ENCODE measurements at places on chromosomes 16 and 17. TPM values are rescaled to one million over a fixed set of nuclear protein-coding genes. Genes with fewer than 3 reads are reported as not detected.

- no peak for DNase-seq
- no peaks in the 10 kb centered on the region for H3K4me1 ChIP-seq
- no peaks in the 10 kb centered on the region for H3K27me3 ChIP-seq
- no peak overlapping the region for H3K27ac ChIP-seq
- H3K36me3 ChIP-seq: no peaks in the 10 kb centered on the region
Measured at GRCh38 chr17:17506181-17506741, 10.1 kb upstream of the RASD1 start.

GRCh38 chr17:2070241-2071023 is 15.5 kb downstream of the HIC1 start:
- H3K4me1 ChIP-seq: no peaks in the 10 kb centered on the region
- H3K4me3 ChIP-seq: no peak overlapping the region
- peaks cover 3% of the 10 kb centered on the region for H3K36me3 ChIP-seq
- H3K27me3 ChIP-seq: no peaks in the 10 kb centered on the region
- H3K27ac ChIP-seq: no peak overlapping the region
- DNase-seq: peak; percentile 86

GRCh38 chr16:85698935-85699558 is 10.3 kb upstream of the GINS2 start:
- H3K4me1 ChIP-seq: peaks cover 3% of the 10 kb centered on the region
- no peak overlapping the region for H3K4me3 ChIP-seq
- H3K36me3 ChIP-seq: no peaks in the 10 kb centered on the region
- H3K27me3 ChIP-seq: no peaks in the 10 kb centered on the region
- DNase-seq: peak; percentile 69

GRCh38 chr16:57834936-57835335 is 32.6 kb upstream of the KIFC3 start:
- H3K27ac ChIP-seq: no peak overlapping the region
- no peak overlapping the region for H3K4me3 ChIP-seq
- DNase-seq: no peak
- no peaks in the 10 kb centered on the region for H3K36me3 ChIP-seq

GRCh38 chr17:1640329-1641064 is 5.0 kb downstream of the SCARF1 start:
- H3K36me3 ChIP-seq: no peaks in the 10 kb centered on the region
- no peaks in the 10 kb centered on the region for H3K27me3 ChIP-seq
- no peak overlapping the region for H3K27ac ChIP-seq
- no peak overlapping the region for H3K4me3 ChIP-seq
- no peak for DNase-seq

GRCh38 chr16:9911231-9911630 is 271.0 kb downstream of the GRIN2A start:
- no peak overlapping the region for H3K27ac ChIP-seq
- H3K36me3 ChIP-seq: no peaks in the 10 kb centered on the region
- H3K27me3 ChIP-seq: no peaks in the 10 kb centered on the region
- H3K4me3 ChIP-seq: no peak overlapping the region
- no peaks in the 10 kb centered on the region for H3K4me1 ChIP-seq
- no peak for DNase-seq

DNA sequence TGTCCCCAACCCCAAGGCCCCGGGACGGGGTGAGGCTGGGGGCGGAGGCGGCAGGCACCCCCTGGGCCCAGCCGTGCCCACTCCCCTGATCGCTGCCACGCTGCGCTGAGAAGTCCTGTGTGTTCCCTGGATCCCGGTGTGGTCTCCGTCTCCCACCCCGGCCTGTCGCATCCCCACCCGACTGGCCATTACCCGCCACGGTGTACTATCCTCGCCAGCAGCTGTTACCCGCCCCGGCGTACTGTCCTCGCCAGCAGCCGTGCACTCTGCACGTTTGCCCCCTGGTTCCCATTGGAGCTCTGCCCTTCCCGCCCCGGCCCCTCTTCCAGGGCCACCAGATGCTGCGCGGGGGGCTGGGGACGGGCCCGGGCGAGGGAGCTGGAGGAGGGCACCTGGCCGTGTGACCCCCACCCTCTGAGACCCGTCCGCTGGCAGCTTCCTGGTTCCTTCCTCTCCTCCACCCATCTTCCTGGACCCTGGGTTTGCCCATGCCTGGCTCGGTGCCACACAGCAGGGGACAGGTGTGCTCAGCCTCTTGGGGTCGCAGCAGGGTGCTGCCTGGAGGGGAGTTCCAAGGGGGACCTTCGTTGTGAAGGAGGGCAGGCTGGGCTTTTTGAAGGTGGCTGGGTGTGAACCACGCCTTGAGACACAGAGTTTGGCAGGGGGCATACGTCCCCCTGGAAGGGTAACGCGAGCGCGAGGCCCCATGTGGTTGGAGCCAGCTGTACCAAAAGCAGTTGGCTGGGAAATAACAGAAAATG is 19.7 kb downstream of the BAHCC1 start:
- H3K4me1 ChIP-seq: no peaks in the 10 kb centered on the region
- no peaks in the 10 kb centered on the region for H3K36me3 ChIP-seq
- H3K4me3 ChIP-seq: no peak overlapping the region
- no peak for DNase-seq
- H3K27me3 ChIP-seq: no peaks in the 10 kb centered on the region

GRCh38 chr16:21694609-21695008 is 30.8 kb downstream of the OTOA start:
- H3K27me3 ChIP-seq: no peaks in the 10 kb centered on the region
- H3K4me1 ChIP-seq: no peaks in the 10 kb centered on the region
- H3K27ac ChIP-seq: no peak overlapping the region
- no peak for DNase-seq

- H3K27ac ChIP-seq: no peak overlapping the region
- peak overlapping the region; percentile 78 for H3K4me3 ChIP-seq
- no peaks in the 10 kb centered on the region for H3K36me3 ChIP-seq
- no peaks in the 10 kb centered on the region for H3K27me3 ChIP-seq
Measured at GRCh38 chr17:7715936-7716886, 1.3 kb upstream of the DNAH2 start.

- H3K27me3 ChIP-seq: no peaks in the 10 kb centered on the region
- no peaks in the 10 kb centered on the region for H3K4me1 ChIP-seq
- H3K27ac ChIP-seq: no peak overlapping the region
- H3K36me3 ChIP-seq: peaks cover 9% of the 10 kb centered on the region
- no peak for DNase-seq
Measured at GRCh38 chr16:87486713-87487247, 6.0 kb downstream of the ZCCHC14 start.

DNA sequence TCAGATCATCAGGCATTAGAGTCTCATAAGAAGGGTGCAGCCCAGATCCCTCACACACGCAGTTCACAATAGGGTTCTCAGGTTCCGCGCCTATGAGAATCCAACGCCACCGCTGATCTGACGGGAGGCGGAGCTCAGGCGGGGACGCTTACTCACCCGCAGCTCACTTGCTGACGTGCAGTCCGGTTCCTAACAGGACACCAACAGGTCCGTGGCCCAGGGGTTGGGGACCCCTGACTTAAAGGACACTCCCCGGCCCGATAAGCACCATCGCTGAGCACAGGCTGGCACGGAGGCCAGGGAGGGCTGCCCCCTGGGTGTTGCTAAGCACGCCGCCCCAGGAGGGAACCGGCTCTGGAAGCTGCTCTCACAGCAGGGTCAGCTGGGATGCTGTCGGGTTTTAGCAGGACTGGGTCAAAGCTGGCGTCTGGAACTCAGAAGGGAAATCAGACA is 30.1 kb upstream of the BAHCC1 start:
- H3K4me1 ChIP-seq: no peaks in the 10 kb centered on the region
- H3K36me3 ChIP-seq: no peaks in the 10 kb centered on the region
- DNase-seq: peak; percentile 82
- H3K4me3 ChIP-seq: peak overlapping the region; percentile 52

GRCh38 chr17:67525239-67526135 is 148.4 kb downstream of the PITPNC1 start:
- peaks cover 11% of the 10 kb centered on the region for H3K4me1 ChIP-seq
- H3K4me3 ChIP-seq: no peak overlapping the region
- no peak overlapping the region for H3K27ac ChIP-seq
- no peaks in the 10 kb centered on the region for H3K36me3 ChIP-seq
- DNase-seq: peak; percentile 19
- H3K27me3 ChIP-seq: no peaks in the 10 kb centered on the region

DNA sequence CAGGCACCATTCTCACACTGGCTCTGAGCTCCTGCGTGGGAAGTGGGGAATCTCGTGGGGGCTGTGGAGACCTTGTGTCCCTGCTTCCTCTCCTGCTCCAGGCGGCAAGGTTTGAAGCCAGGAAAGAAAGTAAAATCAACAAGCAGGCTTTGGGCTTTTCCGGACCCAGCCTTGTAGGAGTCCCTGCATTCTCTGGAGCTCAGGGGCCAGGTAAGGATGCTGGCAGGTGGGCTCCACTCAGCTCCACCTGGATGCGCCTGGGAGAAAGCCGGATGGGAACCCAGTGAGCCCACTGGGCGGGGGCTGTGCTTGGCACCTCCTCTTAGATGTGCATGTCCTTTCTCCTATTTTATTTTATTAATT is 362.5 kb downstream of the SEC14L1 start:
- peaks cover 2% of the 10 kb centered on the region for H3K4me1 ChIP-seq
- H3K27me3 ChIP-seq: no peaks in the 10 kb centered on the region
- no peak overlapping the region for H3K4me3 ChIP-seq
- H3K36me3 ChIP-seq: peaks cover 20% of the 10 kb centered on the region
- no peak overlapping the region for H3K27ac ChIP-seq

- H3K27ac ChIP-seq: no peak overlapping the region
- H3K27me3 ChIP-seq: no peaks in the 10 kb centered on the region
- no peak overlapping the region for H3K4me3 ChIP-seq
- DNase-seq: no peak
Measured at GRCh38 chr16:60566901-60567300, 1469.3 kb downstream of the CDH8 start.

DNA sequence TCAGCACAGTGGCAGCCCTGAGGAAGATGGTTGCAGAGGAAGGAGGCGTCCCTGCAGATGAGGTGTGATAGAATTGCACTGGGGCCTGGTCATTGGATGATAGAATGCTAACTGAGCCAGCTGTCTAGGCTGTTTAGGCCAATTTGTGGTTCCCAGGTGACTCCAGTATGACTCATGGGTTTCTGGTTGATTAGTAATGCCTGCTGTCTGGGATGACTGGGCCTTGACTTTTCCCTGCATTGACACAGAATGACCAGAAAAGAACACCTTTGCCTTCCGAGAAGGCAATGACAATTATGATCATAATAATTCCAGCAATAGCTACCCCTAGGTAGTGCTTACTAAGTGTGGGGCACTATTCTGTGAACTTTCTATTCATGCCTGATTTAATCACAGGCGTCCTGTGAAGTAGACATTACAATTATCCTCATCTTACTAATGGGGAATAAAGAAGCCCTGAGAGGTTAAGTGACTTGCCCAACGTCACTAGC is 31.5 kb downstream of the USP43 start:
- H3K4me3 ChIP-seq: no peak overlapping the region
- no peak overlapping the region for H3K27ac ChIP-seq
- H3K4me1 ChIP-seq: no peaks in the 10 kb centered on the region
- peaks cover 13% of the 10 kb centered on the region for H3K36me3 ChIP-seq

DNA sequence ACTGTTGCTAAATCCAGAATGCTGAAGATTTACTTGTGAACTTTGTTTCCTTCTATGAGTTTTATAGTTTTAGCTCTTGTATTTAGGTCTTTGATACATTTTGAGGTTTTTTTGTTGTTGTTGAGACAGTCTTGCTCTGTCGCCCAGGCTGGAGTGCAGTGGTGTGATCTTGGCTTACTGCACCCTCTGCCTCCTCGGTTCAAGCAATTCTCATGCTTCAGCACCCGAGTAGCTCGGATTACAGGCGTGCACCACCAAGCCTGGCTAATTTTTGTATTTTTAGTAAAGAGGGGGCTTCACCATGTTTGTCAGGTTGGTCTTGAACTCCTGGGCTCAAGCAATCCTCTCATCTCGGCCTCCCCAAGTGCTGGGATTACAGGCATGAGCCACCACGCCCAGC is 14.4 kb downstream of the TENT4B start:
- no peak overlapping the region for H3K4me3 ChIP-seq
- H3K4me1 ChIP-seq: no peaks in the 10 kb centered on the region
- H3K27me3 ChIP-seq: no peaks in the 10 kb centered on the region

DNA sequence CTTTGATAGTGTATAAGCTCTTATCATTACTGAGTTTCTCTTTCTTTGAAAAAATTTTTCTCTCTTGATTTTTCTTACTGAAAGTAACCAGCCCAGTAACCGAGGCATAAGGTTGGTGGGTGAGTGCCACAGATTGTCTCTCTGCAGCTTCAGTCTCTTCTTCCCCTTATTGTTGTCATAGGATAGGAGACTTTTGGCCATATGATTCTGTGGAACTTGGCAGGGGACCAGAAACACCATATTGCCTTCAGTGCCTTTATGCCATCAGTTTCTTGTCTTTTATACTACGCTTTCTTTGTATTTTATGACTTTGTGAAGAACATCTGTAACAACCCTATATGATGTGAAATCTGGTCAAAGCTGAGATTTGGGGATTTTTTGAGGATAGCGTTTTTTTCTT is 341.6 kb upstream of the TBX2 start:
- no peaks in the 10 kb centered on the region for H3K36me3 ChIP-seq
- no peaks in the 10 kb centered on the region for H3K4me1 ChIP-seq
- no peak overlapping the region for H3K4me3 ChIP-seq
- H3K27me3 ChIP-seq: no peaks in the 10 kb centered on the region
- DNase-seq: no peak
- H3K27ac ChIP-seq: no peak overlapping the region

DNA sequence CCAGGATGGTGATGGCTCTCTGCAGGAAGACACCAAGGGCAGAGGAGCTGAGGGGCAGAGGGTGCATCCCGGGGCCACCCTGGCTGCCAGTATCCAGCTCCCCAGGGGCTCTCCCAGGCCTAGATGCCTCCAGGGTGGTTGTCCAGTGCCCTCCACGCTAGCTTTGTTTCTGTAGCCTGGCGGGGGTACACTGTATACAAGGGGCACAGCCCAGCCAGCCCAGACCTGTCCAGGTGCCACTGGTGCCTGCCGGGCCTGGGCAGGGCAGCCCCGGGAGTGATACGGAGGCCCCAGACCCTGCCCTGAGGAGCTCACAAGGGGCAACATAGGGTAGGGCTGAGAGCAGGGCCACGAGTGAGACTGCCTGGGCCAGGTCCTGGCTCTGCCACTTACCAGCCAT is 14.6 kb upstream of the TRPV3 start:
- H3K4me1 ChIP-seq: no peaks in the 10 kb centered on the region
- no peak overlapping the region for H3K27ac ChIP-seq
- DNase-seq: no peak
- H3K36me3 ChIP-seq: peaks cover 34% of the 10 kb centered on the region

FAM117A gene
- total RNA-seq: 21.1 TPM

CCL1 gene
- not detected for total RNA-seq

ZP2 gene
- total RNA-seq: not detected

QPRT gene
- total RNA-seq: 107 TPM

TSNAXIP1 gene
- 1.1 TPM for total RNA-seq

SULT1A4 gene
- total RNA-seq: 7.6 TPM

MAPK8IP3 gene
- 49.4 TPM for total RNA-seq

RAB37 gene
- 2.5 TPM for total RNA-seq

CCDC78 gene
- 12.1 TPM for total RNA-seq

BCO1 gene
- not detected for total RNA-seq

GP1BA gene
- not detected for total RNA-seq

MARVELD3 gene
- 27.0 TPM for total RNA-seq

CCDC40 gene
- total RNA-seq: 8.9 TPM

WFDC1 gene
- 0.24 TPM for total RNA-seq

TBC1D3C gene
- total RNA-seq: not detected

KRT25 gene
- not detected for total RNA-seq

Measured in H9 (cell line).